ENCODE measurements at places on chromosomes 13 and 19. TPM values are rescaled to one million over a fixed set of nuclear protein-coding genes. Genes with fewer than 3 reads are reported as not detected.

GRCh38 chr19:49217382-49217781 is 59.8 kb downstream of the TRPM4 start:
- peak; percentile 54 for DNase-seq

DNA sequence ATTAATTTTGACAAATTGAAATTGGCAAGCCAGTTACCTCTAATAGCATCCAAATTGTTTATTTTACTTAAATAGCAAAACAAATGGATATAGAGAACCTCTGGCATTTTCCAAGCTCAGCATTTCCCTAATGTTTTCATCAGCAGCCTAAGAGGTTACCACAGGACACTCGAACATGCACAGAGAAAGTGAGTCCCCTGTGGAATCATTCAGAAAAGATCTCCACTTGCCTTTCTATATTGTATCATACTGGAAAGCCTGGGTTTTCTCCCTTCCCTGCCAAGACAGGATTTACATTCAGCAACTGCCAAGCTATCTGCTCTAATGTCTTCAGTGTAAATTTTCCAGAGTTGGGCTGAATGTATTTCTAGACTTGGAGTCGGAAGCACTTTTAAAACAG is 188.9 kb downstream of the KCTD12 start:
- no peak for DNase-seq

The TMC4 gene
- total RNA-seq, result 0.32 TPM

The LYL1 gene
- total RNA-seq, result 3.9 TPM

The CATSPERD gene
- not detected for total RNA-seq

DNA sequence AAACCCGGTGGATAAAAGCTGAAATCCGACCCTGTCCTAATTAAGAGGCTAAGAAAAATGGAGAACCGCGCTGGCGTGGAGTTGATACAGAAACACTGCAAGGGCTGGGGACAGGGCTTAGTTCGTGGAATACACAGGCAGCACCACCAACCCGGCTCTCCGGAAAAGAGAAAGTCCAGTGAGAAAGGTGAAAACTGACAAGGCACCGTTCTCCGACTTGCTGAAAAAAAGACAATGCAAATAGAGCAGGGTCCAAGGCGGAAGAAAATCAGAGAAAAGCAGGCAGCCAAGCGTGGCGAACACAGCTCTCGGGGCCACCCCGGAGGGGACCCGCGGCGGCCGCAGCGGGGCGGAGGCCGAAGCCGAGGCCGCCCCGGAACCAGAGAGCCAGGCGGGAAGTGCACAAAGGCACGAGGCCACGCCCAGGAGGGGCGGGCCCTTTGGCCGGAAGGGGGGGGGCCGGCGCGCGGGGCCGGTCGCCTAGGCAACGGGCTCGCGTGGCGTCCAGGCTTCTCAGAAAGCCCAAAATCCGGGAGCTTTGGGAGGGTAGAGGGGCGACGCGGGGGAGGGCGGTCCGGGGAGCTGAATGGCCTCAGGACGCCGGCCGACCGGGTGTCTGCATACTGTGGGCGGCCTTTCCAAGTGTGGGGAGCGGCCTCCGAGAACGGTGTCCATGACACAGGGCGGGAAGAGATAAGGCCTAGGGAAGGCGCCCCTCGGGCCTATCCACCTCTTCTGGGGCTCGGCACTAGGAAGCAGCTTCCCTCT is 1.2 kb upstream of the ING1 start:
- peak; percentile 81 for DNase-seq

- no peak for DNase-seq
Measured at GRCh38 chr19:47487551-47488515, 3.8 kb upstream of the KPTN start.

DNA sequence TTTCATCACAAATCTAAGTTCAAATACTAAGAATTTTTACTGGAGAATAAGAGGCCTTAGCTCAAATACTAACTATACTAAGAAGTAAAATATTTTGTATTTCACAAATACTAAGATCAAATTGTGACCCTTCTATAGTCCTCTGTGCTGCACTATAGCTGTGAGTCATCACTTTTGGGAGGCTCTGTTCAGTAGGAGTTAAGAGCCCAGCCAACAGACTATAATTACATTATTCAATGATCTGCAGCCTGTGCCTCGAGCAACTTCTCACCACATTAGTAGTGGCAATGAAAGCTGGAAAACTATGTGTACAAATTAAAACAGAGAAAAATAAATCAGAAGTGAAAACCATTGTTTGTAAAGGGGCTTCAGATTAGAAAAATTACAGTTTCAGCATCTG is 147.3 kb upstream of the GPC6 start:
- peak; percentile 18 for DNase-seq

DNA sequence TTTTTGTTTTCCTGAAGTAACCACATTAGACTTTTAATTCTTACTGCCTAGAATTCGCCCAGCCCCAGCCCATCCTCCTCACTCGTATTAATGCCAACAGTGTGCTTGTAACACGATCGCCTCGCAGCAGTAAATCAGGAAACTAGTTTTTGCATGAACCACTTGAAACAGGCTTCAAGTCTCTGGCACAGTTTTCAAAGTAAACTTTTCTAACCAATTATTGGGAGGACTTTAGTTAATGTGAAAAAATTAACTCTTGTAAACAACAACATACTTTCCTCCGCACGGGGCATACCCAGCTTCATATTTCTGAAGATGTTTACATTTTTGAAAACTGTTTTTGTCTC is 39.2 kb downstream of the TNFRSF19 start:
- DNase-seq, result peak; percentile 81
